ENCODE measurements at places on chromosomes 1 and 21. TPM values are rescaled to one million over a fixed set of nuclear protein-coding genes. Genes with fewer than 3 reads are reported as not detected.

Gene RRP1
- 10.0 TPM for total RNA-seq

Gene GRHL3
- total RNA-seq = not detected

Gene KCNT2
- 0.21 TPM for total RNA-seq

Gene FLAD1
- 11.3 TPM for total RNA-seq

Gene FHL3
- total RNA-seq = 8.3 TPM

Measured in mononuclear cell (primary cell).